ENCODE measurements at places on chromosomes 3 and 15.

DNA sequence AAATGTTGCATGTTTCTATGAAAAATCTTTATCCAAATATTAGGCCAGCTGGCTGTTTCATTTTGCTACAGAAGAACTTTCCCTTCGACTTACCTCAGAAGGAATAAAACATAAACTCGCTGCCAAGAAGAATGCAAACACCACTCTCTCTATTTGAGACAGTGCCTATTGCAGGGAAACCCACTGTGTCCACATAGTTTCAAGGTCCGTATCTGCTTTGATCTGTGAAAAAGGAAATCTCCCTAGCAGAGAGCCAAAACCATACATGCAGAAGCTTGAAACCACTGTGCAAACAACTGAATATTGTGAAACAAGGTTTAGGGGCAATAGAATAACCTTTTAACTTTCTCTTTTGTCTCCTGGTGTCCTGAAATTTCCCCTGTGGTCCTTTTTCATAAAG is 35.0 kb upstream of the CAPN7 start:
- no peak for DNase-seq

GRCh38 chr3:119240101-119240590 is 532 bp downstream of the B4GALT4 start:
- DNase-seq: peak; percentile 46

- no peak for DNase-seq
Observed at GRCh38 chr15:65343374-65343981, 34.3 kb downstream of the IGDCC3 start.

DNA sequence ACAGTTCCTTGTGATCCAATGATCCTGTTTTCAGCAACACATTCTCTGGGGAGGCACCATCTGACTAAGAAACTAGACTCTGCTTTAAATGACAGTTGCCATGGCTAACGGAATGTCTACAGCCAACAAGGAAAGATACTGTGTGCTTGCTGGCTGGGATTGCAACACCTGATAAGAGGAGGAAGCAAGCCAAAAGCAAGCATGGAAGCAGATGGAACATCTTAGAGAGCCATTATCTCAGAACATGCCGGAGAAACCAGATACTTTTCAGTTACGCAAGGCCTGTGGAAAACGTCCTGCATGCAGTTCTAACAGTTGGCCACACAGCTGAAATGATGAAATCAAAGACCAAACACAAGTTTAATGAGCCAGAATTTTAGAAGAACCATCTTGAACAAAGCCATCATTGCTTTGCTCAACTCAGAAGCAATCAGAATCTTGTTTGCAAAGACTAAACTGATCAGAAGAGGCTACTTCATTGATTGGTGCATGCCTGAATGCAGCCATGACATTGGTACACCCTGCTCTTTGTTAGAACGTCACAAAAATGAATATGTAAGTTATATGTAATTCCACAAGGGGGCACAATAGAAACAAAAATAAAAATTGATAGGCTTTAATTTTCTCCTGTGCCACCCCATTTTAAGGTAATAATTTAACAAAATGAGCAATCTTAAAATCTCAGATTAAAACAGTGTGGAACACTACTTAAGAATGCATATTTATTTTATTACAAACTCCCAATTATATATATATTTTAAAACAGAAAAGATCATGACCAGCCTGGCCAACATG is 50.8 kb downstream of the GXYLT2 start:
- DNase-seq: peak; percentile 93

DNA sequence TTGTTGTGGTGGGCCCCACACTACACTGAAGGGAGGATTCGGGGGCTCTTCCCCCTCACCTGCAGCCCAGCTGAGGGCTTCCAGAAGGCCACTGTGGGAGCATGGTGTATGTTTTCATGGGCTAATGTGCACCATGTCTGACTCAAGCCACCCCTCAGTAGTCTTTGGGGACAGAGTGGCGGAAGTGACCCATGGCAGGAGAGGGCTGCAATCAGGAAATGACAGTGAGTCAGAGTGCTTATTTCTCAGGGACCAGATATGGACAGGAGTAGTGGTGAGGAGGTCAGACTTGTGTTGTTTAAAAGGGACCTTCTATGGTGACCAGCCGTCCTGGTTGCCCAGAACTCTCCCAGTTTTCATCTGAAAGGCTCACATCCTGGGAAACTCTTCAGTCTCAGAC is 32.8 kb upstream of the SLC9A9 start:
- DNase-seq: no peak

- DNase-seq: no peak
Observed at GRCh38 chr3:9214185-9214584, 35.3 kb downstream of the SRGAP3 start.

DNA sequence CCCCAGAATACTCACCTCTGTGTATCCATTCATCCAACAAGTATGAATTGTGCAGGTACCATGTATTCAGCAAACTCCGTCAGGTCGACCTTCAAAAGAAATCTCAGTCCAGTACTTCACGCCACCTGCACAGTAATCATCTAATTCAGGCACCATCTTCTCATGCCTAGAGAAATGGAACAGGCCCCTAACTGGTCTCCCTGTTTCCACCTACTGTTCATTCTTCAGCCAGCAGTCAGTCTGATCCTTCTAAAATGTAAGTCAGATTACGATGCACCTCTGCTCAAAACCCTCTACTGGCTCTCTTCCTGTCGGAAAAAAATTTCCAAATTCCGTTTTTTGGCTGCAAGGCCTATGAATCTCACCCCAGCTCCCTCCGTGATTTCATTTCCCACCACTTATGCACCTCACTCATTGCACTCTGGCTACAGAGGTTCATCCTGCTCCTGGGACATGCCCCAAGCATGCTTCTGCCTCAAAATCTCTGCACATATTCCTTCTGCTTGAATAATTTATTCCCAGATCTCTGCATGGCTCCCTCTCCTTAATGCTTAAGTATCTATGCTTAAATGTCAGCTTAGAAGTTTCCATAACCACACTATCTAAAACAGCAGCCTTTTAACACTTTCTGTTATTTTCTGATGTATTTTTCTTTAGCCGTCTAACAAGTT is 47.5 kb upstream of the PPP2R3A start:
- DNase-seq: no peak

Measured in NCI-H2171 treated with DMSO at 0.1 percent for 48 hours (cell line).